Colonic mucosa (tissue), 4 donors: ENCODE measurements at places on chromosomes 6 and 20. TPM values are rescaled to one million over a fixed set of nuclear protein-coding genes. Genes with fewer than 3 reads are reported as not detected.

- H3K27ac ChIP-seq, result no peak overlapping the region
- H3K4me1 ChIP-seq, result no peaks in the 10 kb centered on the region
- H3K4me3 ChIP-seq, result no peak overlapping the region
- no peaks in the 10 kb centered on the region for H3K36me3 ChIP-seq
Observed at GRCh38 chr6:163113358-163113962, 301.1 kb upstream of the QKI start.

GRCh38 chr6:107361753-107362604 lies 97.4 kb downstream of the PDSS2 start:
- H3K36me3 ChIP-seq, result no peaks in the 10 kb centered on the region
- H3K27me3 ChIP-seq, result no peaks in the 10 kb centered on the region
- DNase-seq, result no peak
- H3K4me3 ChIP-seq, result no peak overlapping the region
- H3K27ac ChIP-seq, result no peak overlapping the region

- H3K36me3 ChIP-seq, result no peaks in the 10 kb centered on the region
- no peaks in the 10 kb centered on the region for H3K27me3 ChIP-seq
- H3K27ac ChIP-seq, result no peak overlapping the region
- no peak overlapping the region for H3K4me3 ChIP-seq
- DNase-seq, result no peak
- no peaks in the 10 kb centered on the region for H3K4me1 ChIP-seq
Observed at GRCh38 chr6:88825856-88826255, 137.6 kb downstream of the RNGTT start.

DNA sequence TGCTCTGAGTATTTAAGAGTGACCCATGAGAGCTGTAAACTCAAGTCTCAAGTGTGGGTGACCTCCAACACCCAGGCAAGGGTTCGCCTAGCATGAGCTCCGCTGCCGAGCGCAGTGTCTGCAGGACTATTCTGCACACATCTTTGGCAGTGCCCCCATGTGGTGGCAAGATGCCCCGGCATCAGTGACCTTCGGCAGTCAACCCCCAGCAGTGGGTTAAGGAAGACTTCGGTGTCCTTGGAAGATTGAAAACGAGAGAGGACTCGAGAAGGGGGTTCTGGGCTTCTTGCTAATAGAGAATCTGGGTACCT lies 43.1 kb downstream of the RBM38 start:
- no peak for DNase-seq
- no peaks in the 10 kb centered on the region for H3K36me3 ChIP-seq
- H3K27ac ChIP-seq, result no peak overlapping the region
- H3K4me1 ChIP-seq, result peaks cover 20% of the 10 kb centered on the region
- H3K27me3 ChIP-seq, result no peaks in the 10 kb centered on the region

DNA sequence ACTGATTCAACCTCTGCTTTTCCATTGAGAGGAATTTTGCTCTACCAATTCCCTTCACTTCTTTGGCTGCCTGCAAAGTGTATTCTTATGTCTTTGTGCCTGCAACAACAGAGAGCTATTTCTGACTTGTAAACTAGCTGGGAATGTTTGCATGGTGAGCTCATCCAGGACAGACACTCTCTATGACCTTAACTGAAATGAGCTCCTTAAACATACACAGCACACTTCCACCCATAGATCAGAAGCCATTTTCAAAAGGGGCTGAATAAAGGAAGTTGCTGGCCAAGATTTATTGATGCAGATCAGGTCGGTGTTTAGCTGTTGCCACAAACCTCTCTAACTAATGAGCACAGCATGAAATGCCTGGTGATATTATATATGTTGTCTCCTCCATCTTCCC lies 377.7 kb downstream of the BTBD9 start:
- no peaks in the 10 kb centered on the region for H3K4me1 ChIP-seq
- no peaks in the 10 kb centered on the region for H3K36me3 ChIP-seq
- H3K27ac ChIP-seq, result no peak overlapping the region

DNA sequence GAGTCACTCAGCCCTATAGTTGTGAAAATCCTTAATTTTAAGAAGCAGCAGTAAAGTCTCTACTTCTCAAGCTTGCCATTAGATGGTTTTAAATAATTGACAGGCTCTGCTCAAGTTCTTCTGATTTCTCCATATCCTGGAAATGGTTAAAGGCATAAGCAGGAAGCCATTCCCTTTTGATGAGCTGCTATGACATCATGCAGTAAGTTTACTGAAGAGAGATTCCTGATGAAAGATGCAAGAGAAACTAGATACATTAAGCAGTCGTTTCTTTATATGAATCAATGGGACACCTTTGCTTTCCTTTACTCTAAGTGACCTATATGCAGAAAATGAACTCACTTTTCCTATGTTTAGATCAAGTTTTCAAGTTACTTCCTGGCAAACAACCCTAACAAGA lies 9.8 kb downstream of the POPDC3 start:
- no peak overlapping the region for H3K4me3 ChIP-seq
- H3K27me3 ChIP-seq, result no peaks in the 10 kb centered on the region
- no peaks in the 10 kb centered on the region for H3K4me1 ChIP-seq
- H3K27ac ChIP-seq, result no peak overlapping the region
- no peak for DNase-seq

DNA sequence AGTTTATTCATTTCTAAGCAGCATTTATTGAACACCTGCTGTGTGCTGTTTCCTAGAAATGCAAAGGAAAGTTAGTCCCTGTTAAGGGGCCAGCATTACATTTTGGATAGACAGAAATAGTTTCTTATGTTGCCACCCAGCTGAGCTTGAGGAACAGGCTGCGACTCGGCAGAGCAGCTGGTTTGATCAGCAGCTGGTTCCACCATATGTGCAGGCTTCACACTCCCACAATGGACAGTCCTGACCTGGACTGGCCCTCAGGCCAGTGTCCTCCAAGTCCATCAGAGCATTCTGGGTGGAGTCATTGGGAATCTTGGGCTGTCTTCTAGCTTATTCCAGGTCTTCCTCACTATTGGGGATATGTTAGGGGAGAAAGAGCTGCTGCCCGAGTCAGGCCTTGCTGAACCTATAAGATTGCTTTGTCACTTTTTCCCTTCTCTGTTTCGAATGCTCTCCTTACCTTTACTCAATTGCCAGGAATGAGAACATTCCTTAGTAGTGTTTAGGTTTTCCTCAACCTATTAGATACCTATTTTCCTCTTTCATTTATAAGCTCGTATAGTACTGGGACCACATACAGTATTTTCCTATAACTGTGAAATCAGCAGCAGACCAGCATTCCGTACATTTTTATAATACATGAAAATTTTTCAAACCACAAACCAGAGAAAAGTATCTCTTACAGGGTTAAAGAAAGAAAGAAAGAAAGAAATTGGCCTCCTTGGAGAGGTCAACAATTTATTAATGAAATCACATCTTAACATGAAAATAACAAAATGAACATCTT lies 203.0 kb downstream of the FARS2 start:
- H3K27ac ChIP-seq, result no peak overlapping the region
- H3K36me3 ChIP-seq, result no peaks in the 10 kb centered on the region
- H3K4me1 ChIP-seq, result no peaks in the 10 kb centered on the region
- no peak for DNase-seq
- H3K4me3 ChIP-seq, result no peak overlapping the region
- no peaks in the 10 kb centered on the region for H3K27me3 ChIP-seq

- no peak overlapping the region for H3K27ac ChIP-seq
- no peak overlapping the region for H3K4me3 ChIP-seq
- DNase-seq, result no peak
- H3K36me3 ChIP-seq, result peaks cover 4% of the 10 kb centered on the region
Observed at GRCh38 chr20:32319100-32319499, 39.0 kb upstream of the ASXL1 start.

DNA sequence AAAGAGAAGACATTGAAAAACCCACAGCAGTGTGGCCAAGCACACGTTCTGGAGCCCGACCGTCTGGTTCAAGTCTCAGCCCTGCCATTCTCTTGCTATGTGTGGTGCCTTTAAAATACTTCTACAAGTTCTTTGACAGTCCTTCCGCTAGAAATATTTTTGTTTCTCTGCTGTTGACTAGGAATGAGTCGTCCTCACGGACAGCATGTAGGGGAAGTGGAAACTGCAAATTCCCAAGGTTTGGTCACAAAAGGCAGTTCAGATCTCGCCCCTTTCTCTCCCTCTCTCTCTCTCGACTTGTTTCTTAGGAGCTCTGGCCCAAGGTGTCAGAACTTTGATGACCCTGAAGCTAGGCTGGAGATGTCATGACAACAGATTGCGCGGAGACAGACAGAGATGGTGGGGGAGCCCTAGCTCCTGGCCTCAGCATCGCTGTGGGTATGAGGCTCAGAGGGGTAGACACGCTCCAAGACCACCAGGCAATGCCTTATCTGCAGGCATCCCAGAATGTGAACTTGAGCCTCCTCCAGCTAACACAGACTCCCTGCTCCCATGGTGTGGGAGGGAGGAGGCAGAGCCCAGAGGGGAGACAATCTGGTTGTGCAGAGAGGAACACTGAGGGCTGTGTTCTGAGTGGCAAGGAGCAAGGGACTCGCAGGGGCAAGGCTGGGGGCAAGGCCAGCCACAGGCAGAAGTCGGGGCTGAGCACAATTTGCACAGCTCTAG lies 368.9 kb upstream of the SULF2 start:
- H3K4me1 ChIP-seq, result no peaks in the 10 kb centered on the region
- H3K27me3 ChIP-seq, result no peaks in the 10 kb centered on the region
- no peak overlapping the region for H3K27ac ChIP-seq

DNA sequence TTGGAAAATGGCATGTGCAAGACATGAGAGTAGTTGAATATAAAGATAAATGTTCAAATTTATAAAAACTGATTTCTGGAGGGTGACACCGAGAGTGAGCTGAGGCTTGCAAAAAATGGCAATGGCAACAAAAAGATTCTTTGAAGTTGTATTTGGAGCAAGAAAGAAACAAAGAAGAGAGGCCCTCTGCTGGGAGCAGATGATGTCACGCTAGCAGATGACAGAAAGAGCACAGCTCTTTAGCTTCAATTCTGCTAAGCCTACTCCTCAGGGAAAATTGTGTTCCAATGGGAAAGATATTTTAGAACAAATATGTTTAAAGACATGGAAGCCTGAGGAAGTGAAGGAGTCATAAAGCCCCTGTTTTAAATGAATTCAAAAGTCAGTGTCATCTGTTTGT lies 125.3 kb upstream of the NOX3 start:
- H3K4me3 ChIP-seq, result no peak overlapping the region
- no peak for DNase-seq
- no peaks in the 10 kb centered on the region for H3K4me1 ChIP-seq
- no peak overlapping the region for H3K27ac ChIP-seq
- no peaks in the 10 kb centered on the region for H3K36me3 ChIP-seq

GRCh38 chr20:46230801-46231282 lies 77.5 kb downstream of the CDH22 start:
- H3K36me3 ChIP-seq, result no peaks in the 10 kb centered on the region
- H3K27ac ChIP-seq, result no peak overlapping the region
- no peaks in the 10 kb centered on the region for H3K4me1 ChIP-seq
- no peak for DNase-seq

GRCh38 chr20:8145246-8146168 lies 13.4 kb downstream of the PLCB1 start:
- H3K27me3 ChIP-seq, result no peaks in the 10 kb centered on the region
- no peak for DNase-seq
- no peak overlapping the region for H3K27ac ChIP-seq
- H3K4me1 ChIP-seq, result no peaks in the 10 kb centered on the region
- H3K4me3 ChIP-seq, result no peak overlapping the region

- DNase-seq, result no peak
- no peaks in the 10 kb centered on the region for H3K36me3 ChIP-seq
- no peak overlapping the region for H3K4me3 ChIP-seq
- H3K4me1 ChIP-seq, result no peaks in the 10 kb centered on the region
- H3K27ac ChIP-seq, result no peak overlapping the region
Observed at GRCh38 chr20:63401384-63402110, 40.4 kb upstream of the CHRNA4 start.

DNA sequence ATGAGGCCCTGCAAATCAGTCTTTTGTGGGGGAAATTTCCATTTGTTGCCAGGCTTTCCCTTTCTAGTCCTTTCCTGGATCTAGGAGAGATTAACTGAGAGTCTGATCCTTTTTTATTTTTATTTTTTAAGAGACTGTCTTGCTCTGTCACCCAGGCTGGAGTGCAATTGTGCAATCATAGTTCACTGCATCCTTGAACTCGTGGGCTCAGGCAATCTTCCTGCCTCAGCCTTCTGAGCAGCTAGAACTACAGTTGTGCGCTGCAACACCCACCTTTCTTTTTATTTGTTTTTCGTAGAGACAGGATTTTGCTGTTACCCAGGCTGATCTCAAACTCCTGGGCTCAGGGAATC lies 22.9 kb downstream of the OR2B2 start:
- H3K4me3 ChIP-seq, result no peak overlapping the region
- no peak for DNase-seq
- no peaks in the 10 kb centered on the region for H3K27me3 ChIP-seq
- no peaks in the 10 kb centered on the region for H3K36me3 ChIP-seq

Gene CST2
- not detected for total RNA-seq

Gene XKR7
- total RNA-seq, result 0.07 TPM

Gene C4B
- 11.9 TPM for total RNA-seq

Gene KCNK16
- total RNA-seq, result not detected

Gene C6orf118
- total RNA-seq, result not detected

Gene IL17F
- not detected for total RNA-seq

Gene PMEPA1
- 13.0 TPM for total RNA-seq

Gene GSTA3
- total RNA-seq, result not detected
